ENCODE measurements at places on chromosomes 6 and 20.

DNA sequence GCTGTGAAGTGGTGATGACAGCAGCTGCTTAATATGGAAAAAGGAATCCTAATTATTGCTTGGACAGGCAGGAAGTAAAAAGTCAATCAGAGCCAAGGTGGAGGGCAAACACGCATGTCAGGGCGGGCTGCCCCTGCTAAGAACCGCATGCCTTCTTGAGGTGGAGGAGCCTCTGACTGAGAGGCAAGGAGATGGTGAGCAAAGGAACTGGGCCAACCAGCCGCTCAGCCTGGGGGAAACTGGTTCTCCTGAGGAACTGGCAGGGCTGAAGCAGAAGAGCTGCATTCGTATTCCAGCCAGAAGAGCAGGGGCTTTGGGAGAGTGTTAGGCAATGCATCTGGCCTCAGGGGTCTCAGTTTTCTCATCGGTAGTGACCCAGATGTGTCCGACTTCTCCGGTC is 13.1 kb upstream of the MLN start:
- no peak for DNase-seq

DNA sequence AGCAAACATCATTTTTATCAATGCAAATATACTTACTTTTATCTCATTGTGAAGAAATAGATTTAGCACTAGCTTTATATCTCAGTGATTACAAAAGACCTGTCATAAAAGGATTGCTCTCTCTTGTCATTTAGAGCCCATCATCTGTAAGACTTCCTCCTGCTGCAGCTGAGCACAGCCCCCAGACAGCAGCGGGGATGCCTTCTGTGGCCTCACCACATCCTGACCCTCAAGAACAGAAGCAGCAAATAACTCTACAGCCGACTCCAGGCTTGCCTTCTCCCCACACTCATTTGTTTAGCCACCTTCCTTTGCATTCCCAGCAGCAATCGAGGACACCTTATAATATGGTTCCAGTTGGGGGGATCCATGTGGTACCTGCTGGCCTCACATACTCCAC is 127.0 kb upstream of the EDN1 start:
- DNase-seq = no peak

DNA sequence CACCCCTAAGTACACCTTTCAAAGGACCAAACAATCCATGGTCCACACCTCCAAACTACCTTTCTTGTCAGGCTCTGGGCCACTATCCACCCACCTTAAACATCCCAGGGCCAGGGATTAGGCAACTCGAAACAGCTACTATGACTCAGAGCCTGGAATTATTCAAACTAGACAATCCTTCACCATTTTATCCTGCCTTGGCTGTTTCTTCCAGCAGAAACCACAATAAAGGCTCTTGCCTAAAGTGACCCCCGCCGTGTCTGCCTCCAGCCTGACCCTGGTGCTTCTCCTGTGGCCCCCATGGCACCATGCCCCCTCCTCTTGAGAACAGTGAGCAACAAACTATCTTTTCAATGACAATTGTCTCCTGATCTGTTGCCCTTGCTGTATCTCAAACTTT is 195.5 kb downstream of the EPM2A start:
- no peak for DNase-seq

GRCh38 chr20:1327241-1327653 is 1.7 kb downstream of the SDCBP2 start:
- DNase-seq = no peak

- DNase-seq = no peak
These were observed 248.6 kb upstream of the SUPT3H start for GRCh38 chr6:45626087-45626891.

GRCh38 chr6:87139236-87139635 is 16.1 kb upstream of the ZNF292 start:
- no peak for DNase-seq

DNA sequence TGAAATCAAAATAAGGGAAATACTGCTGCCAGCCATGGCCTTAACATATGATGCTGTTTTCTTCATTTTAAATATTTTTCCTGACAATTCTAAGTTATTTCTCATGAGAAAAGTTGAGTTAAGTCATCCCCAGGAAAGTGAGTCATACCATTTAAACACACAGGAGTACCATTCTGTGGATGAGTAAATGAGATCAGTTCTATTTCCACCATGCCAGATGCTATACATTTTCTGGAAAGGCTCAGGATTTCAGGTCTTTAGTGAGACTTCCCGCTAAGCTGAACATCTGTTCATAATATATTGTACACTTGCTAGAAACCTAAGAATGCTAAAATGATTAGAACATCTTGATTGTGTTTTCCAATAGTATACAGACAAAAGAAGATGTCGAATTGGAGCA is 256.2 kb upstream of the MANEA start:
- no peak for DNase-seq

DNA sequence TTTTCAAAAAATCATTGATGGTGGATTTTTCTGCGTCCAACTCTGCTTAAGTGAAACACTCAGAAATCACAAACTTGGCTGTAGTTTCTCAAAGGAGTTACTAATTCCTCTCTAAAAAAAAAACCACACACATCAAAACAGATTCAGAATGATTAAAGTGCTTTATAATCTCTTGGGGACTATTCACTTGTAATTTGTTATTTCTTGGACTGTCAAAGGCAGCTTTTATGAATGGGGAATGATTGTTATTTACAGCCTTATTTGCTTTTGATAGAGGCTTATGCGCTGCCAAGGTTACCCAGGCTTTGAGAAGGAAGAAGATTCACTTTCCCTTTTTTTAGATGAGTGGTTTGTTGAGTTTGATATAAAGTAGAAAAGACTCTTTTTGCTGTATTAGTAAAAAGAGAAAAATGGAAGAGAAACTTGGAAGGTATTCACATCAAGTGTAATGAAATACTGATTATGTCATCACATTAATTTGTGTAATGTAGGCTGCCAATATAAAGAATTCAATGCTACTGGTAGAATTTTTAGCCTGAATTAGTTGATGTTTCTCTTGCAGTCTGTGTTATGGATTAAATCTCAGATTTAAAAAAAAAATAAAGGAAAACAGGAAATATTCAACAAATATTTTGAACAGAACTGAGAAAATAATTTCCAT is 381.0 kb upstream of the SASH1 start:
- DNase-seq = no peak

GRCh38 chr6:7156643-7157278 is 49.0 kb downstream of the RREB1 start:
- DNase-seq = no peak

DNA sequence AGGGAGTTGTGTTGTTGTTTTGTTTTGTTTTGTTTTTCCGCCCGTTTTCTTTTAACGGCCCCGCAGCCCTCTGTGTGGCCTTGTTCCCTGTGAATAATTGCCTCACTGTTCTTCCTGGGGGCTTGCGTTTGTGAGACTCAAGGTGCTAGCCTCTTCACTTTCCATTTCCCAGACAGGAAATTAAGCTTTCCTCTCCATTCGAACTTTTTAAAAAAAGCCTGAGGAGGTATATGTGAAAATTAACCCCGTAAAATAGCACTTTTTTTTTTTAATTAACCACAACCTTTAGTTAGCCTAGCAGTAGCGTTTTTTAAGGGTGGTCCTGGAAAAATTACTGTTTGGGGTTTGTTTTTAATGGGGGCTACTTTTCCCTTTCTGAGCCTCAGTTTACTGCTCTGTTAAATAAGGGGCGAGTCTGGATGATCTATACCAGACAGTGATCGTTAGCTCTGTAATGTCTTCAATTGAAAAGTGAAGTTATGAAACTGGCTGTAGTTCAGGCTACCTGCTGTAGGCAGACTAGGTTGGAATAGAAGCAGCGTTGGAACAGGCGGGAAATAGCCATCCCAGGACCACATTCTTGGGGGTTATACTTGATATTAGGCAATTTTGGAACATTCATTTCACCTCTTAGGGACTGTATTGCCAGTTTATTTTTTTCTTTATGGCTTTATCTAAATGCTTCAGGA is 1.7 kb downstream of the STX16 start:
- no peak for DNase-seq

GRCh38 chr6:11527274-11527870 is 10.2 kb upstream of the TMEM170B start:
- DNase-seq = no peak

DNA sequence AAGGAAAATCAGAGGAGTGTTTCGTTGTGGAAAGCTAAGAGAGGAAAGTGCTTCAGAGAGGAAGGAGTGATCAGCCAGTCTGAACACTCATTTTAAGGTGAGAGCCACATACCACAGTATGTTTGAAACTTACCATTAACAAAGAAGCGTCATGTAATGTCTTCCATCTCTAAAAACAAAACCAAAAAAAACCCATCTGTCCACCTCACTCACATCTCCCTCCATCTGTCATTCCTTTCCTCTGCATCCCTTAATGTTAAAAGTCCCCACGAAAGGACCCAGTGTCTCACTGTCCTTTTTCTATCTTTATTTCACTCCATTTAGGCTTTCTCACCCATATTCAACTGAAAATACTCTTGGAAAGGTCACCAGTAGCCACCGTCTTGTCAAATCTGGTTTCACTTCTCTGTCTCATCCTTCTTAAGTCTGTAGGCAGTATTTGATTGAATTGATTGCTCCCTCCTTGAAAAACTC is 59.4 kb upstream of the GNRH2 start:
- no peak for DNase-seq

- no peak for DNase-seq
These were observed 219.5 kb downstream of the BTBD9 start for GRCh38 chr6:38420207-38420606.

GRCh38 chr6:116354236-116354635 is 16.5 kb upstream of the DSE start:
- no peak for DNase-seq

- DNase-seq = no peak
These were observed 266.2 kb downstream of the UTRN start for GRCh38 chr6:144551339-144551738.

GRCh38 chr20:36825385-36826104 is 50.4 kb upstream of the TLDC2 start:
- no peak for DNase-seq

DNA sequence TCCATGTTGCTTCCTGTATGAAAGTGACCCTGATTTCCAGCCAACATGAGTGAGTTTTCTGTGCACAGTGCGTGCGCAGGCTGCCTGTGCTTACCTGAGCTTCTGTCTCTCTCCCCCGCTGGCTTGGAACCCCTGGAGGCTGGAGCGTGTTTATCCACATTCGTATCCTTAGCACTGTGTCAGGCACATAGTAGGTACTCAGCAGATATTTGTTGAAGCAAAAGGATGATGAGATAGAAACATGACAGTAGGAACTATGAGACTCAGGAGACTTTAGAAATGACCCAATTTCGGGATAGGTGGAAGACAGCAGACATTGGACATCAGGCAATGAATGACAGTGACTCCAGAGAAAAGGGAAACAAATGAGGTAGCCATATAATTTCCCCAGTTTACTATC is 15.2 kb downstream of the TUBB2B start:
- no peak for DNase-seq

DNA sequence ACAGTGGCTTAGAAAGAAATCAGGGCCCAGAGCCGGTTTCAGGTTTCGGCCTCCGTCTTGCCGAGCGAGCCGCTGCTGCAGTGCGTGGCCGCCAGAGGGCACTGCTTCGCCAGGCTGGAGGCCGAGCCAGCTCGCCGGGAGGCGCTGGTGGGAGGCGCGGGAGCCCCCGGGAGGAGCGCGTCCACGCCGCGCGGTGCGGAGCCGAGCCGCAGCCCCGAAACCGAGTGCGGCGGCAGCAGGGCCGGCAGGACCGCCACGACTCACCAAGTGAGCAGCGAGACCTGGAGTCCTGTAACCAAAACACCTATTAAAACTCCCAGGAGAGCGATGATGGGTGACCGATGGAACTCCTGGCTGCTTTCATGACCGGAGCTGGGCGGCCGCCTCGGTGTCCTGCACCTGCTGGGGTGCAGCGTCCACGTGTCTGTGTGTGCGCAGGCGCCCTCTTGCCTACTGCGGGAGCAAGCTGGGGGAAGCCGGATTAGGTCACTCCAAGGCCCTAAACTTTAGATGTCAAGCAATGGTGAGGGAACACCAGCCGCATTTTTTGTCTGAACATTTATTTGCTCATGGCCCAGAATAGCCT is 186.9 kb upstream of the UST start:
- DNase-seq = peak; percentile 67

DNA sequence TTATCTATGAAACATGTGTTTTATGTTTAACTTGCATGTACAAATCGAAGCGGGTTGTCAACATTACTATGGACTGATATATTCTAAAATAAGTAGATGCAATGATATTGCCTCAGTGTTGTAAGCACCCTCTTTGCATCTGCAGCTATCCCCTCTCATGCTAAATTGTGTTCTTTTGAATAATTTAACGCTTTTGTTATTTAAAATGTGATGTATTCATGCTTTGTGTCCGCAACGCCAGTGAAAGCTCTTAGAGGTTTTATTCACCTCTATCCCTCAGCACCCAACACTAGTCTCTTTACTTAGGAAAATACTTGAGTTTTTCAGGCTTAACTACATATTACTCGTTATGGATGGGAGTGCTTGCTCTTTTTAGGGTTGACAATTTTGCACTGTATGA is 173.7 kb upstream of the ID4 start:
- DNase-seq = no peak

- no peak for DNase-seq
These were observed 177.0 kb upstream of the PRDM1 start for GRCh38 chr6:105909106-105909505.

- no peak for DNase-seq
These were observed 69.7 kb downstream of the RFPL4B start for GRCh38 chr6:112416866-112417265.

- no peak for DNase-seq
These were observed 28.7 kb downstream of the FGD2 start for GRCh38 chr6:37033819-37034795.

DNA sequence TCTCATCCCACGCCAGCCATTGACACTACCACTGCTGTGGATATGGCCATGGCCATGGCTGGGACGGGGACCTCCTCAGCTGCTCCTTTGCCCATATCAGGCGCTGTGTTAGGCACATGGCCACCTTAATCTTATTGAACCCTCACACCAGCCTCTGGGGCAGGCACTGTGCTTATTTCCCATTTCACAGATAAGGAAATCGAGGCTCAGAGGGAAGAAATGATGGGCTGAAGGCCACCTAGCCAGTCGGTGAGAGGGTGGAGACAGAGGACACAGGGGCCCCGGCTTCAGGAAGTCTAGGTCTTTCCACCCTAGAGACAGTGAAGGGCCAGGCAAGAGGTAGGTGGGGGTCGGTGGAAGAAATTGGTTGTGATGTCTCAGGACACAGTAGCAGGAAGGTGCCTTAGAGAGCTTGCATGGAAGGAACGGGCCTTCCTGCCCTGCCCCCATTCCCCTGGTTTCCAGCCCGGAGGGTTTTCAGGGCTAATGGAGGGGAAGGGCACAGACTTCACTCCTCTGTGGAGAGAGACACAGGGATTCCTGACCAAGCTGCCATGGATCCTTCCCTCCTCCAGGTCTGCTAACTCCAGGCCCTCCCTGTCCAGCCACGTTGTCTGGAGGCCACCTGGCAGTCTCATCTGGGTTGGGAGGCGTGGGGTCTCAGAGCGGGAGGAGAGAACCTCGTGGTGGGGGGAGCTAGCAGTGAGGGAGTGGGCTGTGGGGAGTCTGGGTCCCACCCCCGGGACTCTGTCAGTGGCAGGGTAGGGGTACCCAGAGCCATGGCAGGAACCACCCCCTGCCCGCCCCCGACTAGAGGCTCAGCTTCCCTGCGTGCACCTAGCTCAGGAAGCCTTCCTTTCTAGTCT is 120.4 kb downstream of the VEGFA start:
- no peak for DNase-seq

Measured in caudate nucleus (tissue), 63 donors.